ENCODE measurements at places on chromosomes 7 and 10.

- no peak for DNase-seq
Observed at GRCh38 chr10:5830629-5831445, 17.6 kb upstream of the GDI2 start.

DNA sequence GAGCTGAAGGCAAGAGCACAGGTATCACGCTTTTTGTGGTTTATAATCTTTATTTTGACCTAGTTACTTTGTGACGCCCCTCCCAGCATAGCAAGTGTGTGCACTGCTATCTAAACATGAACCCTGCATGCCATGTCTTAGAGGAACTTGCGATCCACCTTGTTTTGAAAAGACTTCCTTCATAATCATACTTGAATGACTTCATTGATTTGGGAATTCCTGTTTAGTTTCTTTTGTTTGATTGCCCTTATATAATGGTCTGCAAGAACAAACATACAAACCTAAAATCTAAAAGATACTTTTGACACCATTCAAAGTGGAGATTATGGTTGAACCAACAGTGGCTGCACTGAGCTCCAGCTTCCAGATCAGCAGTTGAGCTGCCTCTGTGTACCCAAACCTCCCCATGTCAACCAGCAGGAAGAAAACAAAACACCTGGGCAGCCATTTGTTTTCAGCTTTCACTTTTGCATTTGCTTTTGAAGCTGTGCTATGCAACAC, 132.6 kb downstream of the CELF2 start:
- DNase-seq: no peak

DNA sequence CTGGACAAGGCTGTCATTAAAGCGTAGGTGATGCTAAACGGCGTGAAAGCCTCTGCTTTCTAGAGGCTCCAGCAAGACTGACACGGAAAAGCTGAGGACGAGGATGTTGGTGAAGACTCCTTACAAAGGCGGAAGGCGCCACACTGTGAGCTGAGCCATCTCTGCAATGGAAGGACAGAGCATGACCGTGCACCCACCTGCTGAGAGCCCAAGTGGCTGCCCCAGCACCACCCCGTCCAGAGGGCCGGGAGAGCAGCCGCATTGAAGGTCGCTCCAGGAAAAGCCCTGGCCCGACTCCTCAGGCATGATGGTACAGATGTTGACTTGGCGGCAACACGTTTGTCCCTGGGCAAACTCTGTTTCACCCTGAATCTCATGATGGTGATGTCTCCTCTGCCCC, 492.7 kb downstream of the DNAJB6 start:
- DNase-seq: no peak

GRCh38 chr10:60762554-60762953, 15.7 kb upstream of the CDK1 start:
- DNase-seq: no peak

DNA sequence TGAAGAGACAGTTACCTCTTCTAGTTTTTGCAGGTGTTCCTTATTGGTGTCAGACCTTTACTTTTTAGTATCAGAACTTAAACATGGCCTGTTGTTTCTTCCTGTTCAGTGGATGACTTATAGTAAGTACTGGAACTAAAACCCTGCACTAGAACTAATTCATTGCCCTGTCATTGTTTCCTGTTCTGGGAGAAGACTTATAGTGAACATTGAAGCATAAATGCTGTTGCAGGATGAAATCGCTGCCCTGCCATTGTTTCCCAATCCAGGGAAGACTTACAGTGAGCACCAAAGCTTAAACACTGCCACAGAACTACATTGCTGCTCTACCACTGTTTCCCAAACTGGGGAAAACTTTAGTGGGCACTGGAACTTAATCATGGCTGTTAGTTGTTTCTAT, 13.1 kb downstream of the IPMK start:
- no peak for DNase-seq

GRCh38 chr7:12494687-12495024, 75.9 kb upstream of the SCIN start:
- DNase-seq: no peak

DNA sequence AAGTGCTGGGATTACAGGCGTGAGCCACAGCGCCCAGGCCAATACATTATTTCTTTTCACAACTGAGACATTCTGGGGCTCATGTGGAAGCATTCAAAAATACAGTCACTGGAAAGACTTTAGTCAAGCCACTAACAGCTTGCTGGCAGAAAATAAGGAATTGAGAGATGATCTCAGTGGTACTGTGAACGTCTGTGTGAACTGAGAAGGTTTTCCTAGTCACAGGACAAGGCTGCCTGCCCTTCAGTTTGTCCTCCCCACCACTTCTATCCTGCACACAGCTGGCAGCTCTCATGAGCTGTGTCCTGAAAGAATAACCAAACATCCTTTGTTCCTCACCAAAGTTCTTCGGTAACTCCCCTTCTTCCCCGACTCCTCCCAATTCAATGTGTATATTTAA, 31.3 kb upstream of the ITGA8 start:
- no peak for DNase-seq

GRCh38 chr7:21580073-21580521, 37.3 kb downstream of the DNAH11 start:
- peak; percentile 58 for DNase-seq

DNA sequence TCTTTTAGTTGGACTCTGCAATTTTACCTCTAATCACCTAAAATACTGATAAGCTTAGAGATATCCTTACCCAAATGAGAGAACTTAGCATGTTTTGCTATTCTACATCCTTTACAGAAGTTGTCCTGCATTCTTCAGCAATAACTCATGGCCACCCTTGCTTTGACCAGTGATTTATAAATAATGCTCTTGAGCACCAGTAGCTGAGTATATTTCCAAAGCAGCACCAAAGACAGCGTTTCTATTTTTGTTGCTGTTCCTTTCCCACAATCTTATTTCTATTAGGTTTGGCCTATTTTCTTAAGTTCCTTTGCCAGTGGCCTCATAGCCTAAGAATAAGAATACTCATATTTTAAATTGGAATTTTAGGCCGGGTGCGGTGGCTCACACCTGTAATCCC, 15.0 kb downstream of the ARPC1A start:
- DNase-seq: no peak

- peak; percentile 60 for DNase-seq
Observed at GRCh38 chr10:132094581-132095234, 29.0 kb downstream of the JAKMIP3 start.

GRCh38 chr7:127820732-127821085, 168.7 kb downstream of the SND1 start:
- no peak for DNase-seq

GRCh38 chr10:102007796-102008195, 48.2 kb downstream of the ARMH3 start:
- DNase-seq: no peak

DNA sequence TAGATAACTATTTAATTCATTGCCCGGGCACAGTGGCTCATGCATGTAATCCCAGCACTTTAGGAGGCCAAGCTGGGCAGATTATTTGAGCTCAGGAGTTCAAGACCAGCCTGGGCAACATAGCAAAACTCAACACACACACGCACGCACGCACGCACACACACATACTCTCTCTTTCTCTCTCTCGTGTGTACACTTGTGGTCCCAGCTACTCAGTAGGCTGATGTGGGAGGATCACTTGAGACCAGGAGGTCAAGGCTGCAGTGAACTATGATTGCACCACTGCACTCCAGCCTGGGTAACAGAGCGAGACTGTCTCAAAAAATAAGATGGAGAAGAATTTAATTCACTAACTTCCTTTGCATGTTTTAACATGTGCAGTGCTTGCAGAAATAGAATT, 38.1 kb downstream of the PTPN12 start:
- no peak for DNase-seq

DNA sequence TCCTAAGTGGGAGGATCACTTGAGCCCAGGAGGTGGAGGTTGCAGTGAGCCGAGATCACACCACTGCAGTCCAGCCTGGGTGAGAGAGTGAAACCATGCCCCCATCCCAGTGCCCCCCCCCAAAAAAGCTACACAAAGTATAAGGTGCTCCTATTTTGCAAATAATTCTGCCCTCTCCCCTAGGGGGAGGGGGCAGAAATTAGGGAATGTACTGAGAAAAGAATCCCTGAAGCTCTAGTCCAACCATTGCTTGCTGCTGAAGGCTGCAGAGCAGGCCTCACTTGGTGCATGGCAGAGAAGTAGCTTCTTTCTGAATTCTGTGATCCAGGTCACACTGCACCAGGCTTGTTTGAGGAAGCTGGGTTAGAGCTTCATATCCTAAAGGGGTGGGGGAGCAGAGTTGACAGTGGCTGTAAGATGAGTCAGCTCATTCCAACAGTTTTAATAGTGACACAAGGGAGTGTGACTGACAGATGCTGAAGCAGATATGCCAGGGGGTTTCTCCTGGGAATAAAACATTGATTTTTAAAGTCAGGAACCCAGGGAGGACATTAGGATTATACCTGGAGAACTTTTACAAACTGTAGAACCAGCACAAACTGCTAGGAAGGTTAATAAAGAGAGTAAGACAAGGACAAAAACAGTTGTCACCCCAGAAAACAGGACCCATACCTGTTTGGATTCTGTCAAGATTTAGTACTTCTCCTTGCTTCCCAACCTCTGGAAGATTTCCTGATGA, 32.8 kb upstream of the STRIP2 start:
- DNase-seq: peak; percentile 23

GRCh38 chr7:2237109-2237602, 4.4 kb upstream of the MAD1L1 start:
- DNase-seq: no peak

GRCh38 chr10:95542330-95542729, 18.8 kb downstream of the SORBS1 start:
- no peak for DNase-seq

- no peak for DNase-seq
Observed at GRCh38 chr7:1348823-1349335, 110.4 kb downstream of the MICALL2 start.

- DNase-seq: no peak
Observed at GRCh38 chr7:71548746-71549145, 416.8 kb downstream of the GALNT17 start.

DNA sequence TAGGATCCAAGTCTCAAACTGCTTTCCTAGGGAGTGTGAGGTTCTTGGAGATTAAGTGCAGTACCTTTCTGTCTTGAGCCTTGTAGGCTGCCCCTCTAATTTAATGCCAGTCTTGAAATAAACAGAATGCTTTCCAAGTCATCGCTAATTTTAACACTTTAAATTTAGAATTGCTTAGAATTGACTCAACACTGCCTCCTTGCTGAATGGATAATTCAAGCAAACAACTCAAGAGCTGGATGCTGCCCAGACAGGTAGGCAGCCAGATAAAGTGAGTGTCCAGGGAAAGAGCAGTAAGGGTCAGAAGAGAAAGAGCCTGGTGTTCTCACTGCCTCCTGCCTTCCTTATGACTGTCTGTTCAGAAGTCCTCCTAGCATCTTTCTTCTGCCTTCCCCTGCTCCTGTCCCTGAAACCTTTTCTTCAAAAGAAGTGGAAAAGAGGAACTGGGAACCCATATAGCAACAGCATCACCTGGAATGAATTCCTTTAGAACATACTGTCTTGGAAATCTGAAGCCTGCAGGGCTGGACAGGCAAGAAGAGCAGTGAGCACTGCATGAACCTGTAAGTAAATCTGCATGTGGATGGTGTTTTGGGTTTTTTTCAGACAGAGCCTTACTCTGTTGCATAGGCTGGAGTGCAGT, 3.1 kb upstream of the GOT1 start:
- no peak for DNase-seq

- DNase-seq: no peak
Observed at GRCh38 chr10:4405828-4406227, 420.2 kb upstream of the AKR1E2 start.

GRCh38 chr10:87038286-87038717, 18.2 kb downstream of the FAM25A start:
- no peak for DNase-seq

DNA sequence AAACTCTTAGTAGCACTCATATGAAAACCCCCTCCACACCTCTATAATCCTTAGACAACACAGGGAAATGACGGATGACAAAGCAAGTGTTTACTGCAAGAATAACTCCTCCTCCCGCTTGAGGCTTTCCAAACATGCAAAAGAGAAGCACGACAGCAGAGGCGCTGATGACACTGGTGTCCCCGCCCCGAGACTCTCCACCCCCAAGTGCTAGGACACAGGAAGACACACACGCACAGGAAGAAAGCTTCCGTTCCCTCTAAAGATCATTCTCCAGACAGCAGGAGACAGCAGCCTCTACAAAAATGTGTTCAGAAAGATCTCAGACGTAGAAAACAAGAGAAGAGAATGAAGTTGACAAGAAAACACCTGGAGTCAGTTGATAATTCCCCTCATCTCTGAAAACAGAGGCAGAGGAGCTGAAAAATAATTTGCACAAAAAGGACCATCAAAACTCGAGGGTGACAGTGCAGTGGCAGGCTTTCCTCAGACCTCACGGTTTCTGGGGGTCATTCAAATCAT, 90.2 kb downstream of the DLG5 start:
- no peak for DNase-seq

- DNase-seq: no peak
Observed at GRCh38 chr10:58102897-58103296, 164.8 kb downstream of the IPMK start.

DNA sequence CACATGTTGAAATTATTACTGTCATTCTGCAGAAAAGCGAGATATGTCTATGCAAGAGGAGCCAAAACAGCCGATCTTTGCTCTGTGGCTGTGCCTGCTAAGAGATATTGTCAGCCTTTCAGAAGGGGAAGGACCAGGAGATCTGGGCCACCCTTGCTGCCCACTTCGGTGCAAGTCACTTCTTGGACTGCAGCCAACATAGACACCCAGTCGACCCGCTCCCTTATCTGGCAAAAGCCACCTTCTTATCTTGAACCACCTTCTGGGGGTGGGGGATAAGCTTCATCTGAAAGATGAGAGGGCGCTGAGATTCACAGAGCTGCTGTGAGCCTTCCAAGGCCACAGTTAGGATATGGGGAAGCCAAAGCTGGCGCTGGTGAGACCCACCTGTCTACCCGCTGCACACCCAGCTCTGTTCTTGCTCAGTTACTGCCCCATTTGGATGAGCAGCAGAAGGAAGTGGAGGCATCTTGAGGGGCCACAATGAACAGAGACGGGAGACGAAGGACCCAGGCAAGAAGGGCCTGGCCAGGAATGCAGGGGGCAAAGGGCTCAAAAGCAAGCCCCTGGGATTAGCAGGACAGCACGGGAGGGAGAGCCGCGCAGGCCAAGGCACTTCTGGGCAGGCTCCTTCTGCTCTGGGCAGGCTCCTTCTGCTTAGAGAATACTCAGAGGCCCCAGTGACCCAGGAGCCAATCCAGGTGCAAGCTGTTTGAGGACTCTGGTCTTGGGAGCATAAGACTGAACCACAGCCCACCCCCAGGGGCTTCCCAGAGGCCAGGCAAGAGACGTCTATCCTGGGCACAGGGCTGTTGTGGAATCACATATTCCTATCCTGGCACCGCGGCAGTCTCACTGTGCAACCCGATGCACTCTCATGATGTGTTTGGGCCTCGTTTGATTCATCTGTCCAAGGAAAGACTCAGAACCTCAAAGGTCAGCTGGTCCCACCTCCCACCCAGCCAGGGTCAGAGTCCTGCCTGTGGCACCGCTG, 38.4 kb upstream of the NPFFR1 start:
- DNase-seq: no peak

- DNase-seq: no peak
Observed at GRCh38 chr7:36861656-36862055, 137.4 kb upstream of the AOAH start.

- no peak for DNase-seq
Observed at GRCh38 chr10:6119423-6119822, 30.6 kb downstream of the RBM17 start.

Data from LoVo (cell line).